ENCODE measurements at places on chromosomes 16 and 17.

DNA sequence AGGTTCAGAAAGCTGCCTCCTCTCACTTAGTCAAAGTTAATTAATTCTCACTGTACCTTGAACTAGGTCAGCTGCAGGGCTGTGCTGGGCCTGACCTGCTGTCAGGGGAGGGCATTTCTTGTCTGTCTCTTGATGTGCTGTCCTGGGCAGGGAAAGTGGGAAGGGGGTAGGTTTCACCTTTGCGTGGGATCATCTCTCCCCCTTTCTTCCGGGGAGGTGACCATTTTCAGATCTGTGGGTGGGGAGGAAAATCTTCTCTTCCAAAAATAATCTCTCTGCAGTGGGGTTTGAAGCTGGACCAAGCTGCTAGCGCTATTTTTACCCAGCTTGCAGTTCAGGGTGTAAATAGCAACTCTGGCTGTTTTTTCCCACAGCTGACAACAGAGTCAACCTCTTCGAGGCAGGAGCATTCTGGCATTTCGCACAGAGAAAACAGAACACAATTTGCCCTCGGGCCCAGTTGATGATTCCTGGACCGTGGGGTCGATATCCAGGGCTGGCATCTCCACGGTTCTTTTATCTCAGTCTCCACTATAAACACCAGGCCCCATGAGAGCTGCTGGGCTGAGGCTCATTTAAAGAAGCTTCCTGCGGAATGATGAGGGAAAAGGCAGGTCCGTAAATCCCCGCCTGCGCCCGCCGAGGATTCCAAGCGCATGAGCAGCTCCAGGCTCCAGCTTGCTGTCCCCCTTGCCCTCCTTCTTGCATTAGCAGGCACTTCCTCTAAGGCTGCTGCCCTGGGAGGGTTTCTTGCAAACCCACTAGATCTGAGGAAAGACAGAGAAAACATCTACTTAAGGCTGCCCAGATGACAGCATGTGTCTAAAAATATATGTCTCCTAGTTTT is 93.9 kb downstream of the YPEL2 start:
- no peak for DNase-seq

DNA sequence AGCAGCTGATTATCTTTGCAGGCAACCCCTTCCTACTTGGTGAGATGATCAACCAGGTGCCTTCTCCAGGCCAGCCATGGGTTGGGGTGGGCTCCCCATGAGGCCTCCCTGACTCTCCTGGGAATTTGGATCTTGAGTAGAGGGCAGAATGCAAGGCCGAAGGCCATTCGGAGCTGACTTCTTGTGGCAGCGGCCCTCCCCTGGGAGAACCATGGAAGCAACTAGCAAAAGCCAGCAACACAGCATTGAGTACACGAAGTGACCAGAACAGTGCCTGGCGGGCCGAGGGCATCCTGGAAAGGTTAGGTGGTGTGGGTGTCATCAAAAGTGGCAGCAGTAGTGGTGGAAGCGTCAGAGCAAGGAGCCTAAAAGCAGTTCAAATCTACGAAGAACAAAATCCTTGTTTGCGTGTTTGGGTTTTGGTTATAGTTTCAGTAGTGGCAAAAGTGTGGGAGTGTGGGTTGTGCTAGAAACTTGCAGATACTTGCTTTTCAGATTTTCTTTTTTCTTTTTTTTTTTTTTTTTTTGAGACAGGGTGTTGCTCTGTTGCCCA is 2.0 kb upstream of the ALDH3A1 start:
- DNase-seq = no peak

- DNase-seq = no peak
These were observed 52.1 kb upstream of the TNRC6A start for GRCh38 chr16:24677388-24677787.

GRCh38 chr16:89294486-89294885 is 77.0 kb downstream of the ZNF778 start:
- DNase-seq = no peak

DNA sequence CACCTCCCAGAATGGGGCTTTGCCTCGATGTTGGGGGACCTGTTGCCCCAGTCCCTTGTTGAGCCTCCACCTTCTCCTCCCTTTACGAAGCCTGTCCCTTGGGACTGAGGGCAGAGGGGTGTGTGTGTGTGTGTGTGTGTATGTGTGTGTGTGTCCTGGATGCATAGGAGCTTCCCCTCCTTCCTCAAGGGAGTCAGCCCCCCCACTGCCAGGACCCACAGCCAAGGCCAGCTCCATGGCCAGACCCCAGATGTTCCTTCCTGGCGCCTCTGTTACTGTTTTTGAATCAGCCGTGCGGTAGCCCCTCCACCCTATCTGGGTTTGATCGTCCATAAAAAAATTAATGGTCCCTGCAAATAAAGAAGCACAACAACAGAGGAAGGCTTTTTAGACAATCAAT is 17.7 kb upstream of the DOK4 start:
- DNase-seq = no peak

- DNase-seq = no peak
These were observed 8.1 kb downstream of the ZC3H7A start for GRCh38 chr16:11788914-11789313.

DNA sequence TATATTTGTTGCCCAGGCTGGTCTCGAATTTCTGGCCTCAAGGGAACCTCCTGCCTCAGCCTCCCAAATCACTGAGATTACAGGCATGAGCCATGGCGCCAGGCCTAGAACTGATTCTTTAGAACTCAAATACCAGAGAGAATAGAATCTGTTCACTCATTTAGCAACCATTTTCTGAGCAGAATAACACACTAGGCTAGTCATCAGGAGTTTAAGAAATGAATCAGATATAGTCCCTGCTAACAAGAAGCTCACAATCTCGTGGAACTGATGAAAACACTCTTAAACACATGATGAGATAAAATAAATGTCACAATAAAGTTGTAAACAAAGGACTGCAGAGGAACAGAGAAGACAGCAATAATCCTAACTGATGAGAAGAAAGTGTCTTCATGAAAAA is 55.8 kb upstream of the ADCY9 start:
- no peak for DNase-seq

DNA sequence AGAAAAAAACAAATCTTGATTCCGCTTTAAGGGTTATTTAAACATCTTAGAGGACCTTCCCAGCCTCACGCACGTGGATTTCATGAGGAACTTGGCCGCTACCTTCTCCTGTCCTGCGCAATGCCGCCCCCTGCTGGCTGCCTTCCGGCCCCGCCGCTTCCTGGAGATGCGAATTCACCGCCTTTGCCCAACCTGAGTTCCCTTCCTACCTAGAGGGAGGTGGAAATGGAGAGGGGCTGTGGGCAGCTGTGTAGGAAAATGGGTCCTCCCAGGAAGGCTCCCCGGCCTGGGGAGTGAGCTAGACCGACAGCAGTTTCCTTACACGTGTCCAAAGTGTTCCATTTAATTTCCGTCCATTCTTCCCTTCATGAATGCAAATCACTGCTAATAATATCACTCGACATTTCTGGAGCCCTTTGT is 1.0 kb upstream of the ABCC12 start:
- DNase-seq = peak; percentile 57

- DNase-seq = no peak
These were observed 968 bp downstream of the RIPOR1 start for GRCh38 chr16:67529582-67530012.

DNA sequence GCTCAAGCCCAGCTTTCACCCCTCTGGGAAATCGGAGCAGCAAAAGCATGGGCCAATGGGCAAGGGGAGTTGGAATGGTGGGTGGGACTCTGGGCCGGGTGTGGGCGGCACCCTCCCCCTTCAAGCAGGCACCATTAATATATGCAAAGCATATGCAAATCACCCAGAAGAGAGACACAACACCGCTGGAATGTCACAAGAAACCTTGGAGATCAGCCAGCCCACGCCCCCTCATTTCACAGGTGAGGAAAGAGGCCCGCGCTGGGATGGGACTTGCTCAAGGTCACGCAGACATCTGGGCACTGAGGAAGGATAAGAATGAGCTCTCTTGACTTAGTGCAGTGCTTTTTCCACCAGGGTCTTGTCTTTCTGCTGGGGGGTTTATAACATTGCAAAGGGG is 4.8 kb downstream of the SRCIN1 start:
- no peak for DNase-seq

GRCh38 chr17:77772899-77773358 is 185.6 kb upstream of the TNRC6C start:
- no peak for DNase-seq

GRCh38 chr17:11948789-11949188 is 48.5 kb downstream of the ZNF18 start:
- DNase-seq = no peak

DNA sequence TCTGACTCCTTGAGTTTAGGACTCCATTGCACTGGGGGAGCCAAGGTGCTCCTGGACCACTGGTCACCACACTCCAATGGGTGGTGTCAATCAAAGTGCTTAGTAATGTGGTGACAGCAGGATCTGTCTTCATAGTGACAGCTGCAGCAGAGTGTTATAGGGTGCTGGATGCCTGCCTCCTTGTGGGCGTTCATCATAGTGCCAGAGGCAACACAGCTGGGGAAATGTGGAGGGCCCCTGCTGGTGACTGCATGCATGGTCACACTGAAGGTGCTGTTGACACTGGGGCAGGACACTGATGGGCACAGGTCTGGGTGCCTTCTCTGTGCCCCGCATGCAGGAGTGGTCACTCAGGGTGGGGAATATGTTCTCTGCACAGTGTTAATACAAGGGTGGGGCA is 177.5 kb upstream of the CDH8 start:
- DNase-seq = no peak

DNA sequence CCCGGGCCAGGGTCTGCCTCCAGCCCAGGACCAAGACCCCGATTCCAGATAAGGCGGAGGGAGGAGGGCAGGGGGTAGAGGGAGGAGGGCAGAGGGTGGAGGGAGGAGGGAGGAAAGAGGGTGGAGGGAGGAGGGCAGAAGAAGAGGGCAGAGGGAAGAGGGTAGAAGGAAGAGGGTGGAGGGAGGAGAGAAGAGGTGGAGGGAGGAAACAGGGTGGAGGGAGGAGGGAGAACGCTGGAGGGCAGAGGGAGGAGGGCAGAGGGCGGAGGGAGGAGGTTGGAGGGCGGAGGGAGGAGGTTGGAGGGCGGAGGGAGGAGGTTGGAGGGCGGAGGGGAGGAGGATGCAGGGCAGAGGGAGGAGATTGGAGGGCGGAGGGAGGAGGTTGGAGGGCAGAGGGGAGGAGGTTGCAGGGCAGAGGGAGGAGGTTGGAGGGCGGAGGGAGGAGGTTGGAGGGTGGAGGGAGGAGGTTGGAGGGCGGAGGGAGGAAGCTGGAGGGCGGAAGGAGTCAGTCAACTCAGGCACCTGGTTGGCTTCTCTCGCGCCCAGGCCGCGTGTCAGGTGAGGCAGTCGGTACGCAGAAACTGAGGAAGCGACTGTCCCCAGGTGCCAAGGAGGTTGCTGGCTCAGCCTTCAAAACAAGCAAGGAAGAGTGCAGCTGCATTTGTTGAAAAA is 65.2 kb downstream of the KLHDC4 start:
- no peak for DNase-seq

GRCh38 chr17:63525190-63525946 is 2.2 kb downstream of the KCNH6 start:
- no peak for DNase-seq

GRCh38 chr17:1590029-1590746 is 27.6 kb upstream of the PITPNA start:
- no peak for DNase-seq

GRCh38 chr16:82995286-82995923 is 368.6 kb downstream of the CDH13 start:
- DNase-seq = no peak

GRCh38 chr16:11836650-11837244 is 14.6 kb downstream of the RSL1D1 start:
- DNase-seq = no peak

DNA sequence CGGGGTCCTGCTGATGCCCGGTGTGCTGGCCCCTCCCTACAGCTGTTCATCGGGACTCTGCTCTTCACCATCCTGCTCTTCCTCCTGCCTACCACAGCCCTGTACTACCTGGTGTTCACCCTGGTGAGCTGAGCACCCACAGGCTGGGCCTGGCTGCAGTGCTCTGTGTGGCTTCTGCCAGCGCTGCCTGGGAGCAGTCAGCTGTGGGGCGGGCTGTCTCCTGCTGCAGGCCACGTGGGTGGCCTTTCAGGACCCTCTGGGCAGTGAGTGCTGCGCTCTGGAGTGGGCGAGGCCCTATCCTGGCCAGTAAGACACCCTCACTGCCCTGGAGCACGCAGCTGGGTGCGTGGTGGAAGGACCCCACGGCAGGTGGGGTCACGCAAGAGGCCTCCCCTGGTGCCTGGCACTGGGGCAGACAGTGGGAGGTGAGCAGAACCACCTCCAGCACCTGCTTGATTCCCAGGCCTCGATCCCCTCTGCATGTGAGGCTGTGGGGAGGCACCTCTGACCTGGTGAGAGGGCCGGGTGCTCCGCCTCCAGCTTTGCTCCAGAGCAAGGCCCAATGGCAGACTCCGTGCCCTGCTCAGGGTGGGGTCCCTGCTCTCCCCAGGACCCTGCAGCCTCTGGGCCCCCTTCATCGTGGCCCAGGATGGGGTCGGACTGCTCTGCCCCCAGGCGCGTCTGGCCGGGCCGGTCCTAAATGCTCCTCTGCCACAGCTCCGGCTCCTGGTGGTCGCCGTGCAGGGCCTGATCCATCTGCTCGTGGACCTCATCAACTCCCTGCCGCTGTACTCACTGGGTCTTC is 9.5 kb upstream of the RAB40C start:
- DNase-seq = no peak

DNA sequence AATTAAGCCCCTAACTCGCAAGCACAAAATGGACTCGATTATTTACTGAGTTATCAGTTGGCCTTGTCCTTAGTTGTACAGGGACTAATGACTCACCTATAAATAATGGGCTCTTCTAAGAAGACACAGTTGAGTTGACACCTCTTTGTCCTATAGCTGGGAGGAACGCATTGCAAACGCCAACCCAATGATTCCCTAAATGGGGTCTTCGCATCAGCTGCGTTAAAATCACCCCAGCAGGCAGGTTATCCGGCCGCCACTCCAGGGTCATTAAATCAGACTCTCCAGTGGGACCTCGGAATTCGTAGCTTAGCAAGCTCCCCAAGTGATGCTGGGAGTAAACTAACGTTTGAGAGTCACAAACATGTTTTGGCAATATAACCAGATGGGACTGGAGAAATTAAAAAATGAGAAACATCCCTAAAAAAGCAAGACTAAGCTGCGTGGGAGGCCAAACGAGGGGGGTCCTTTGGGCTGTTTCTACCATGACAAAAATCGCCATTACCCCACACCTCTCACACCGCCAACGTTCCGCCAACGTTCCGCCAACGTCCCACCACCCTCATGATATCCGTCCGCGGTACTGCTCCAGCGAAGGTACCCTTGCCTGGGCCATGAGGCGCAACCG is 932 bp upstream of the NFE2L1 start:
- no peak for DNase-seq
